ENCODE measurements at places on chromosomes 2 and 18.

DNA sequence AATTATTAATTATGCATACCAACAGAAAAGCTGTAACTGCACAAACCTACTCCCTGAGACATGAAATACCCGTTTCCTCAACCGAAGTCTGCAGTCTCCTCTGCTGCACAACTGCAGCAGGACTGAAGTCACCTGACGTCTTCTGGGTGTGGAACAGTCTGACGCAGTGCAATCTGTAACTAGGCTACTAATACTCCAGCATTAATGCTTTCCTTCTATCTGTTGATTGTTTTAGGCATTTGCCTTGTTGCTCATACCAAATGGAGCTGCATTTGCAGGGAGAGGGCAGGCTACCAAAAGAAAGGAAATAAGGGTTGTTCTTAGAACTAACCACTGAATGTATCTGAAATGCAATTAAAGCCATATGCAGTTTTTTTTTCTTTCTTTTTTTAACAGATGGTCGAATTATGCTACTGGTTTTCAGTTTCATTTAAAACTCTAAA lies 40.1 kb downstream of the RTN4 start:
- DNase-seq = no peak

GRCh38 chr2:237293978-237294377 lies 120.0 kb downstream of the COL6A3 start:
- no peak for DNase-seq

DNA sequence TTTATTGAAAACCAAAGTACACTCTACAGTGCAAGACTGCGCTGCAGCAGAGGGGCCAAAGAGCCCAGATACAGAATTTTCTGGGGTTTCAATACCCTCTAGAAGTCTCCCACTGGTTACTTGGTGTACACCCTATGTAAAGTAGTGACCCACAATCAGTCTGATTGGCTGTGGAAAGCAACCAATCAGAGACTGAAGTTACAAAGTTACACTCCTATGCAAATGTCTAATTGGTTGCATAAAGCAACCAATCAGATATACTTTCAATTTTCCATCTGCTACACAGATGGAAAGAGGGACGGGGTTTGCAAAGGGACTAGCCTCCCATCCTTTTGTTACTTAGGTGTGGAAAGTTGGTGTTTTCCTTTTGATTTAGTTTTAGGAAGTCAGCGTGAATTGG lies 198.9 kb upstream of the SH3BP4 start:
- DNase-seq = no peak

GRCh38 chr2:74792282-74792681 lies 41.6 kb upstream of the HK2 start:
- DNase-seq = no peak

GRCh38 chr2:120566331-120567035 lies 169.2 kb upstream of the GLI2 start:
- no peak for DNase-seq

DNA sequence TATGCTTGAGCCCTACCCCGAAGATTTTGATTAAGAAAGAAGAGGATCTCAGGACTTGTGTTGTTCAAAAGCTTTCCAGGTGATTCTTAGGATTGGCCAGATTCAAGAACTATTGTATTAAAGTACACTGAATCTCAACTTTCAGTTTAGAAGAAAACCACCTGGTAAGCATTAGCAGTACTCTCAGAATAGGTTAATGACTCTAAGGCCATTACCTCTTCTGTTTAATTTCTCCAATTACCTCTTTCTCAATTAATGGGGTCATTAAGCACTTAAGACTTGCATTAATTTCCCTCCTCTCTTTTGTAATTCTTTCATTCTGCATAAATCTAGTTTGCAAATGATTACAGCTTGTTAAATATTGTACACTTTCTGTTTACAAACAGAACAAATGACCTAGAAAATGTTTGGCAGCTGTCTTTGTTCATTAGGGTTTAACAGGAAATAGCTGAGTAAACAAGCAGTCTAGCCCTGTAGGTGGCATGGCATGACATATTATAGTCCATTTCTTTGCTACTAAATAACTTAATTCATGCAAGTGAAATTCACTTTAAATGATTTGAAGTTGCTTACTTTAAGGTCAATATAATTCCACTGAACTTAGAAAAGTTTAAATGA lies 20.4 kb upstream of the TDRD15 start:
- DNase-seq = no peak

DNA sequence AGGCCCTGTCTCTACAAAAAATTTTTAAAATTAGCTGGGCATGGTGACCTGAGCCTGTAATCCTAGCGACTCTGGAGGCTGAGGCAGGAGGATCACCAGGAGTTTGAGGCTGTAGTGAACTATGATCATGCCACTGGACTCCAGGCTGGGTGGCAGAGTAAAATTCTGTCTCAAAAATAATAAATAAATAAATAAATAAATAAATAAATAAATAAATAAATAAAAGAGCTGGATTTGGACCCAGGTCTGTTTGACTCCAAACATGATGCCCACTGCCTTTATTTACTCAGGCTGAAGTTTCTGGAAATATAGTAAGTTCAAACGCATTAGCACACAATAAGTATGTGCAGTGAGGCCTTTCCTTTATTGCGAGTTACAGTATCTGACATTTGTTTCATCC lies 75.0 kb downstream of the THNSL2 start:
- no peak for DNase-seq

DNA sequence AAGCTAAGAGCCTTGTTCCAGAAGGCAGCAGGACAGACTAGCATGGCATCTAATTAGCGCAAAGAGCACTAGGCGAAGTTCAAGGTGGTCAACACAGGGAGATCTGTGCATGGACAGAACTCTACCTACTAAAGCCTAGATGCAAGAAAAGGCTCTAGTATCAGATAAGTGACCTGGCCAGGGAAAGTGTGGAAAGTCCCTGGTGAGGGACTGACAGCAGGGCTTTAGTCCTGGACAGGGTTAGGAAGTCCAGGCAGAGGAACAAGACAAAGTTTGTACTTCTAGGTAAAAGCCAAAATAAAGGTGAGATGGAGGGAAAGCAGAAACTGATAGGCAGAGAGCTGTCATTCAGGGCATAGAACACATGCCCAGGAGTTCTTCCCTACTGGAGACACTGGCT lies 45.0 kb upstream of the PCBP1 start:
- no peak for DNase-seq
